Right renal cortex interstitium (tissue), 3 donors: ENCODE measurements at places on chromosomes 6 and 20. TPM values are rescaled to one million over a fixed set of nuclear protein-coding genes. Genes with fewer than 3 reads are reported as not detected.

Gene UBE2C
- 62.5 TPM for polyA plus RNA-seq

Gene GSTA1
- 2.0 TPM for polyA plus RNA-seq

Gene IRAK1BP1
- 12.3 TPM for polyA plus RNA-seq

Gene CALHM4
- polyA plus RNA-seq, result 0.94 TPM

Gene ZBTB24
- 15.3 TPM for polyA plus RNA-seq

Gene EBF4
- polyA plus RNA-seq, result 25.7 TPM

Gene BCKDHB
- 32.2 TPM for polyA plus RNA-seq

Gene CRISP3
- polyA plus RNA-seq, result 0.10 TPM

Gene SLA2
- 0.28 TPM for polyA plus RNA-seq
